Activated T-cell treated with anti-CD3 and anti-CD28 coated beads for 24 hours (primary cell): ENCODE measurements at places on chromosomes 16 and 17.

- no peak for DNase-seq
Observed at GRCh38 chr17:38326996-38327792, 16.6 kb downstream of the GPR179 start.

- peak; percentile 23 for DNase-seq
Observed at GRCh38 chr17:7435676-7436555, 681 bp downstream of the TMEM102 start.

DNA sequence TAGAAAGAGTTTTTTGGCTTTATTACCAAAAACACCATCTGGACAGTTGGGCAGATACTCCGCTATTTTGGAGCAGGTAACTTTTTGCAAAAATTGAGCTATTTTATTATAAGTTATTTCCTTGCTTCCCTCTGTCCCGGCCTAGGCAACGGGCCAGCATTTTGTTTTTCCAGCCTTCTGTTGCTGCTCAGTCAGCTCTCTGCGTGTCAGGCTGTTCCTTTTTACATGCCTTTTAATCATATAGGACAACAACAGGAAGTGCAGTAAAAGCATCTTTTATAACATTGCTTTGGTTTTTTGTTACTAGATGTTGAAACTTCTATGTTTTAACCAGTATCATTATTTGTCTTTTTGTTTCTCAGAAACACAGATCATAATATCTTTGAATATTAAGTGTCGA, 30.4 kb downstream of the PPM1D start:
- DNase-seq: no peak

DNA sequence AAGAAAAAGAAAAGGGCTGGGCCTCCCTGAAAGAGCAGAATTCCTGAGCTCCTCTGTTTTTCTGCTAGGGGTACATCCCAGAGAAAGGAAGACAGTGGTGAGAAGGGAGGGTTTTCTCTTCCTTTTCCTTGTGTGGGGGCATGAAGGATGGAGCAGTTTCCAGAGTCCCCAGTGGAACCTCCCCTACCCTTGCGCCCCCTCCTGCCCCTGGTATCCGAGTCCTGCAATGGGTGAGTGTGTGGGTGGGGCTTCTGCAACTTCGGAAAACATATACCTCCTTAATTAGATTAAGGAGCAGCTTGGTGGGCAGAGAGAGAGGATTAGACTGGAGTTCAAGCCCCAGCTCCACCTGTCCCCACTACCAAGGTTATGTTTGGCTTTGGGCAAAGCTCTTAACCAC, 5.4 kb upstream of the GIP start:
- no peak for DNase-seq

GRCh38 chr17:56290802-56291118, 137.5 kb downstream of the ANKFN1 start:
- no peak for DNase-seq

DNA sequence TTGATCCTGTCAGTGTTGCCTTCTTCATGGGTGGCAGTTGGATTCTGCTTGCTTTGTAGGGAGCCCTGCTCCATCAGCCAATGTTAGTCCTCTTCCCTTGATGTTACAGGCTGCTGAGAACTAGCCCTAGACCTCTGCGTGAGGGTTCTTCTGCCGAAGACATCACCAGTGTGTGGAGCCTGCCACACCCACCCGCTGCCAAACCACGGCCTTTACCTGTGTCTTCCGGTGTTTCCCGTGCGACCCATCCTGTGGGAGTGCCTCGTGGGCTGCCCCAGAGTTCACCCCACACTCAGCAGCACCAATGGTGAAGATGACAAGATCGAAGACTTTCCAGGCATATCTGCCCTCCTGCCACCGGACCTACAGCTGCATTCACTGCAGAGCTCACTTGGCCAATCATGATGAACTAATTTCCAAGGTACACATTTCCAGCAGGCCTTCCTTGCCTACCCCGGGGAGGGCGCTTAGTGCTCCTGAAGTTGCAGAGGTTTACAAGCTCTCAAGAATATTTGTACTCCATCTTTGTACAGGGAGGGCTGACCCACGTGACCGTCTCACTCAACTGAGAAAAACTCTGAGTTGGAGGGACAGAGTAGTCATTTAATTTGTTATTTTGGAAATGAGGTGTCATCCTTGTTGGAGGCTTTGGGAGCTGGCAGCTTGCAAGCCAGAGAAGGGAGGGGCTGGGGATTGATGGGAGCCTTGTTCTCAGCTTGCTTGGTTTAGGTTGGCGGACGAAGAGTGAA, 21.8 kb downstream of the YPEL2 start:
- no peak for DNase-seq

- peak; percentile 57 for DNase-seq
Observed at GRCh38 chr16:58459344-58460218, 40.4 kb upstream of the NDRG4 start.

- no peak for DNase-seq
Observed at GRCh38 chr16:87970186-87970585, 19.0 kb downstream of the BANP start.

DNA sequence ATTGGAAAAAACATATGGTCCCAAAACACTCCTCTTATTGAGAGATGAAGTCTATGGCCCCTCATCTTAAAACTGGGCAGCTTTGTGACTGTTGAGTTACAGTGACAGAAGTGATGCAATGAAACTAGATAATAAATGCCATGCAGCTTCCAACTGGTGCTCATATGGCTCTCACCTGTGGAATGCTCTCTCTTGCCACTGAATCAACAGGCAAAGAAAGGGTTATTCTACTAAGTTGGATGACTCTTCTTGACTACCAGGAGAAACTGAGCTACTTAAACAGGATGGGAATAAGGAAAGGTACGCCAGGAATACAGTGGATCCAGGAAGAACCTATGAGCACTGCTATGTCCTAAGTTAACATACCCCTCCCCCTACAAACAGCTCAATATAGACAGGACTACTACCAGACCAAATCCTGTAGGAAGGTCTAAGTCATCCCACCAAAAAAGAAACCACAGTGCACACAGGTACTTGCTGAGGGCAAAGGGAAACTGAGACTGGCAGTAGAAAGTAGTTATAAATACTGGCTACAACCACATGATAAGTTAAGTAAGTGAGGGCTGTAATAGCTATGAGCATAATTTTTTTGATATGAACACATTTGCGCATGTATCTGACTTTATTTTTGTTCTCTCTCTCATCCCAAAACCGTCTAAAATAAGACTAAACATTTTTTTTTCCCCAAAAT, 398.5 kb downstream of the ZFHX3 start:
- DNase-seq: no peak

- no peak for DNase-seq
Observed at GRCh38 chr16:67364600-67365235, 28.6 kb downstream of the TPPP3 start.

DNA sequence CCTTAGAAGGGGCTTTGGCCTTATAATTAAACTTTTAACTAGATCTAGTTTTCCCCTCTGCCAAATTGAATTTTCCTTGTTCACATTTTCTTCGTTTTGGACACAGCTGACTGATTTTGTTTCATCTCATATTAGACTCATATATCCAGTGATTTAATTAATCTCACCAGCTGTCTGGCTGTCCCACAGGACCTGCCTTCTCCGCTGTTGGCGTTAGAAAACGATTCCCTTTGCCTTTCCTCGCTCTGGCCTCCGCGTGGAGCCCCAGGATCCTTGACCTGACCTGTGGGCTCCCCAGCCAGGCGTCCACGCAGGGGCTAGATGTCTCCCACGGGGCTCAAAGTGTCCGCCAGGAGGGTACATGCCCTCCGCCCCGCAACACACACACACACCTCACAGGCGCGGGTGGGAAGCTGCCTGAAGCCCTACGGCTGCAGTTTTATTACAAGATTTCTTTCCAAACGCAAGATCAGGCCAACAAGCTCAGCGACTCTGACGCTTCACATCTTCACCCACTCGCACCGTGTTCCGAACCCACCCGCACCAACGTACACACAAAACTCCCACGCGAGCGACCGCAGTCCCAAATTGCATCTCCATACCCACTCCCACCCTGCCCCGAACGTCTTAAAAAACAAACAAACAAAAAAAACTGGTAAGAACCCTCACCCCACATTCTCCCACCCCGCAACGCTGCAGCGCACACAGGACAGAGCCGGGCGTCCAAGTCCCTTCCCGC, 1.1 kb downstream of the RPRML start:
- no peak for DNase-seq

GRCh38 chr16:17380613-17381012, 90.1 kb downstream of the XYLT1 start:
- no peak for DNase-seq
